ENCODE measurements at places on chromosomes 16 and 17.

- no peak for DNase-seq
These were observed 58.3 kb downstream of the SREBF1 start for GRCh38 chr17:17778308-17779014.

DNA sequence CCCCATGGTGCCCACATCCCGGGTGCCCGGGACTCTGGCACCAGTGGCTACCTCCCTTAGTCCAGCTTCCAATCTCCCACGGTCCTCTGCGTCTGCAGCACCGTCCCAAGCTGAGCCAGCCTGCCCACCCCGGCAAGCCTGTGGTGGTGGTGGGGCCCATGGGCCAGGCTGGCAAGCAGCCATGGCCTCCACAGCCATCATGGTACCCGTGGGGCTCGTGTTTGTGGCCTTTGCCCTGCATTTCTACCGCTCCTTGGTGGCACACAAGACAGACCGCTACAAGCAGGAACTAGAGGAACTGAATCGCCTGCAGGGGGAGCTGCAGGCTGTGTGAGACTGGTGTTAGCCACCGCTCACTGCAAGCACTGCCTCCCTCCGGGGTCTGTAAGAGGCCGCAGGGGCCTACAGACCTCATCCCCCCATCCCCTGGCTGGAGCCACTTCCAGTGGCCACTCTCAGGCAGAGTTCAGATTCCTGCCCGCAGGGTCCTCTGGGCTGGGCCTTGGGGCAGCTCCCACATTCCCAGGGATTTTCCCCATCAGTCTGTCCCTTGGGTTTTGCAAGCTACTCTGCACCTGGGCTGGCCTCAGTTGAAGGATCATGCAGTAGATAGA, 3.9 kb upstream of the SETD1A start:
- peak; percentile 62 for DNase-seq

GRCh38 chr17:29560316-29560715, 6.5 kb downstream of the ABHD15 start:
- DNase-seq: no peak

GRCh38 chr16:59905606-59906005, 1171.5 kb upstream of the GOT2 start:
- peak; percentile 18 for DNase-seq

GRCh38 chr16:75294773-75295459, 43.5 kb upstream of the BCAR1 start:
- no peak for DNase-seq

DNA sequence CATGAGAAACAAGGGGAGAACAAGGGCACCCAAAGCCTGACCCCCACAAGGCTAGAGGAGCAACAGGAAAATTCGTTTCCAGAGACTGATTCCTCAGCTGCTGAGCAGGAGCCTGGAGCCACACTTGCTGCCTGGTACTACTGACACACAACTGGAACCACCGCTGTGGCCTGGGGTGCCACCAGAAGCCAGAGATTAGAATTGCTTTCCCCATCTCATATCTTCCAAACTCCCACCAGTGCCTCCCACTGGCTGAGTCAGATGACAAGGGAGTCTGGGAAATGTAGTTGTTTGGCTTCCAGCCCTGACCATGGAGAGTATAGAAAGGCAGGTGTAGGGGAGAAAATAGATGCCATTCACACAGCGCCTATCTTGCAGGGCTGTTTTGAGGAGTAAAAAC, 4.1 kb upstream of the TMEM11 start:
- no peak for DNase-seq

DNA sequence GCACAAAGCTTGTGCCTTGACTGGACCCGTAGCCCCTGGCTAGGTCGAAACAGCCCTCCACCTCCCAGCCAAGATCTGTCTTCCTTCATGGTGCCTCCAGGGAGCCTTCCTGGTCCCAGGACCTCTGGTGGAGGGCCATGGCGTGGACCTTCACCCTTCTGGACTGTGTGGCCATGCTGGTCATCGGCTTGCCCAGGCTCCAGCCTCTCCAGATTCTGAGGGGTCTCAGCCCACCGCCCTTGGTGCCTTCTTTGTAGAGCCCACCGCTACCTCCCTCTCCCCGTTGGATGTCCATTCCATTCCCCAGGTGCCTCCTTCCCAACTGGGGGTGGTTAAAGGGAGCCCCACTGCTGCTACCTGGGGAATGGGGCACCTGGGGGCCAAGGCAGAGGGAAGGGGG, 3.5 kb downstream of the CTRL start:
- DNase-seq: no peak

DNA sequence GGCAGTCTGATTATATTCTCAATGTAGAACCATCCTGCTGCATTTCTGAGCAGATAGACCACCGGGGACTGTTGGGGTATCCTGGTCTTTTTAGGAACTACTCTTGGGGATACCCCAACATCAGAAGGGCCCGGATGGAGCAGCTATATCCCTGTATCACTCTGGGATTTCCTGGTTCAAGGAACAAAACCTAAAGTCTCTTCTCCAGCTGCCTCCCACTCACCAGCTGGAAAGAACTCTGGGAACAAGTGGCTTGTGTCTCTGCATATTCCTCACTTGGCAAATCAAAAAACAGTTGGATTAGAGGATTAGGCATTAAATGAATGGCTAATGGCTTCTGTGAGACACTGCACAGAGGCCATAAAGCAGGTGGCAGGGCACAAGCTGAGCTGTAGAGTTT, 62.3 kb upstream of the HS3ST2 start:
- no peak for DNase-seq

DNA sequence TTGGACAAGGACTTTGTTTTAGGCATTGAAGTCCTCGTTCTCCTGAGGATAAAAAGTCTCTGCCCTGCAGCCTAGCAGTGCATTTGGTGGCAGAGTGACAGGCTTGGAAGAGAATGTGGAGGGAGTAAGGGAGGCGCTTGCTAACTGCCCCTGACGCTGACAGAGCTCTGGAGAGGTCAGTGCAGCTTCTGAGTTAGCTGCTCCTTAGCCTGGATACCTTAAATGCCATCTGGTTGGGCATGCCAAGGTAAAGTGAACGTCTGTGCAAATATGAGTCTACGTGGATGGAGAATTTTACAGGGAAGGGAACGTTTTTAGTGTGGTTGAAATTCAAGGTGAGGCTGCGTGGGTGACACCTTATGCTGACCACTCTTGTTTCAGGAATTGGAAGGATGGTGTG, 44.4 kb downstream of the SEC14L1 start:
- no peak for DNase-seq

- no peak for DNase-seq
These were observed 35.2 kb upstream of the KDM6B start for GRCh38 chr17:7798839-7799238.

DNA sequence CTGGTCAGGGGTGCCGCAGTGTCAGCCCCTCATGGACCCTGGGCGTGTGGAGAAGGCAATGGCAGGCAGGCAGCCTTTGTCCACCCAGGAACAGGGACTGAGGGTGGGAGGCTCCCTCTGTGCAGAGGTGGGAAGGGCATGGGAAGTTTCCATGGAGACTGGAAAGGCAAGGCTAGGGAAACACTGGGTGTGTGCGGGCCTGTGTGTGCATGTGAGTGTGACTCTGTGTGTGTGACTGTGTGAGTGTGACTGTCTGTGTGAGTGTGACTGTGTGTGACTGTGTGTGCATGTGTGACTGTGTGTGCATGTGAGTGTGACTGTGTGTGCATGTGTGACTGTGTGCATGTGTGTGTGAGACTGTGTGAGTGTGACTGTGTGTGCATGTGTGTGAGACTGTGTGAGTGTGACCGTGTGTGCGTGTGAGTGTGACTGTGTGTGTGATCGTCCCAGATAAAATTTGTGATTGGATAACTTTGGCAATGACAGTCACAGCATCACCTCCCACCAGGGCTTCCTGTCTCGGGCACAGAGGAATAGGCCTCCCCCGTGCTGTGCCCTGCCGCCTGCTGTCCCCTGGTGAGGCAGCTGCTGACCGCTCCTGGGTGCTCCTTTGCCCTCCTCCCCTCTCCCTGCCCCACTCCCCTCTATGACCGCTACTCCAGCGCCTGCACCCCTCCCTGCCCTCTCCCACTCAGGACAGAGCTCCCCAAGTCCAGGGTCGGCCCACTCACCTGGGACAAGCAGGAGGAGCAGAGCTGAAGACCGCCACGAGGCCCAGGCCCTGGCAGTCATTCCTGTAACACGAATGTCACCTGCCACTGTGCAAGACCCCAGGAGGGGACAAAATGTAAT, 698 bp downstream of the CD300C start:
- no peak for DNase-seq

Data from RPMI7951 (cell line).